ENCODE measurements at places on chromosomes 4 and X.

DNA sequence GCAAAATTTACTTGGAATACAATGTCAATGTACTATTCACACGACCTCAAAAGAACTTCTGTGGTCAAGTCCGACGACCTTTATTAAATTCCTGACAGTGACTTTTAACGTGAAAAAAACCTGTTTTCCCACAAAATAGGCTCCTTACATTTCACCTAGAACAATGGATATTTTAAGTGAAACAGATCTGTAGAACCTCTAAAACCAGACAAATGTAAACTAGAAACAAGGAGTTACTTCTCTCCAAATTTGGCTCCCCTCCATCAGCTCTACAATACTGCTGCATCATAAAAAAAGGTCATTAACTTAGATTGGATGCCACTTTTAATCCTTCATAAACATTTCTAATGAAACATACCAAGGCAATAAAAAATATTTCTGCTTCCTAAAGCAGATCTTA, 1.2 kb downstream of the NEK1 start:
- no peak overlapping the region for H3K27ac ChIP-seq
- no peak overlapping the region for H3K4me3 ChIP-seq
- no peaks in the 10 kb centered on the region for H3K36me3 ChIP-seq

DNA sequence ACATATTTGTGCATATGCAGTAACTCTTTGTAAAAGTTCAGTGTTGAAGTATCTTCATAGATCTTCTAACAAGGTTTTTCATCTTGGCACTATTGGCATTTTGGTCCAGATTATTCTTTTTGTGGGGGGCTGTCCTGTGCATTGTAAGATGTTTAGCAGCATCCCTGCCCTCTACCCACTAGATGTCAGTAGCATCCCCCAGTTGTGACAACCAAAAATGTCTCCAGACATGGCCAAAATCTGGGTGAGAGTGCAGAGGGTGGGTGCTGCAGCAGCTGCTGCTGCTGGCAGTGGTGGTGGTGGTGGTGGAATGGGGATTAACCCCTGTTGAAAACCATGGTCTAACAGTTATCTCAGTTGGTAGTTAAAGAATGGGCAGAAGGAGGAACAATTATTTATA, 370.0 kb downstream of the GPAT3 start:
- H3K27me3 ChIP-seq = no peaks in the 10 kb centered on the region
- DNase-seq = no peak
- no peak overlapping the region for H3K27ac ChIP-seq
- no peak overlapping the region for H3K4me3 ChIP-seq

DNA sequence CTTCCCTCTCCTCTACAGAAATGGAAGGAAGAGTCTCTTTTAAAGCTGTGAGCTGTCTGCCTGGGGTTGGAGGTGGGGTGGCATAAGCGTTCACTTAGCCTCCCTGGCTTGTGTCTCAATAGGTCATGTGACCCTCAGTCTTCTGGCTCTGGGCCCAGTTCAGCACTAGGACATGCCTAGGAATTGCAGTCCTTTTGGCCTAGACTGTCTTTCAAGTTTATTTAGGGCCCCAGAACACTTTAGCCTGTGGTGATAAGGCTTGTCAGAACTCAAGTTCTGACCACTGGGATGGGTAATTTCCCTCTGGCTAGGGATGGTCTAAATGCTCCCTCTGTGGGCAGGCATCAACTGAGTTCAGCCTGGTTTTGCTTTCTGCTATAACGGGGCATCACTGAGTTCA, 34.3 kb upstream of the ARMCX4 start:
- H3K4me1 ChIP-seq = no peaks in the 10 kb centered on the region
- no peak overlapping the region for H3K4me3 ChIP-seq
- no peaks in the 10 kb centered on the region for H3K27me3 ChIP-seq
- DNase-seq = no peak
- H3K27ac ChIP-seq = no peak overlapping the region

GRCh38 chrX:96432647-96433046, 252.0 kb upstream of the DIAPH2 start:
- no peaks in the 10 kb centered on the region for H3K27me3 ChIP-seq
- no peak overlapping the region for H3K4me3 ChIP-seq
- H3K4me1 ChIP-seq = no peaks in the 10 kb centered on the region
- H3K27ac ChIP-seq = no peak overlapping the region
- no peaks in the 10 kb centered on the region for H3K36me3 ChIP-seq
- DNase-seq = no peak

- no peak overlapping the region for H3K4me3 ChIP-seq
- no peaks in the 10 kb centered on the region for H3K36me3 ChIP-seq
- H3K4me1 ChIP-seq = no peaks in the 10 kb centered on the region
- DNase-seq = no peak
These were observed 139.0 kb downstream of the ARHGAP24 start for GRCh38 chr4:85613901-85614300.
